NCI-H510A (cell line): ENCODE measurements at places on chromosomes 3 and 15.

- DNase-seq, result no peak
Observed at GRCh38 chr15:46088486-46089445, 453.9 kb downstream of the SQOR start.

DNA sequence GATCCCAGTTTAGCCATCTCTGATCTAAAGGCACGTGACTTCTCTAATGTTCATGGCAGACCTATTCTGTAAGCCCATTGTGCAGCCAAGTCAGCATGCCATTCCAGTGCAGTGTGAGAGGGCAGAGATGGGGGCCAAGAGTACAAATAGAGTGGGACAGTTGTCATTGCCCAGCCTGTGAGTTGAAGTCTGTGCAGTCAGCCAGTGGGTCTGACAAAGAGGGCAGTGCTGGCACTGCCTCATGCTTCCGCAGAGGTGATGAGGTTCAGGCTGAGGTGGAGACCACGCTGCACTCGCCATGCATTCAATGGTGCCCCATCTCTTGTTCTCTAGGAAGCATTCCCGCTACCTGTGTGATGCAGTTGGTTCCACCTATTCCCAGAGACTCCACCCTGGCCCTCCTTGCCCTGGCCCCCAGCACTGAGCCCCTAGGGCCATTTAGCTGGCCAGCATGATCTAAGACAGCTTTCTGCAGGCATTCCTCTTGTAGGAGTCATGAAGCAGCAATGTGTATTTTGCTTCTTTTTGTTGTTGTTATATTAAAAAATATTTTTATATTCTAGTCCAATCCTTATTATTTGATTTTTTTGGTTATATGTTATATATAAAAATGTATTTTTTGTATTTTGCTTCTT, 3.7 kb downstream of the MRAS start:
- DNase-seq, result no peak

DNA sequence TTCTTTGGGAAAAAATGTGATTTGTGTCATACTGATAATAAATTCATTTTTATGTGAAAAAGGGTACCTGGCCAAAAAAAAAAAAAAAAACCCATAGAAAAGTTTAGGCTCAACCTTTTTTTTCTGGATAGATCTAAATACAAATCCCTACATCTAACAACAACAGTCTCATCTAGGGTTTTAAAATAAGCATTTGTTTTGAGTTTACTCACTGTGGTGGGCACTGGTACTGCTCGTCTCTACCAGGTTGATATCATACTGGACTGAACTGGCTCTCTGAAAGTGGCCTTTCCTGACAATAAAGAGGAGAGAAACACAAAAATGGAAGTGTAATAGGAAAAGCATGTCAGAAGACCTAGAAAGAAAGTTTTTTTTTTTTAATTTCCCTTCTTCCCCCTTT, 52.0 kb downstream of the FBXO22 start:
- DNase-seq, result no peak

GRCh38 chr3:14922863-14923262, 24.5 kb upstream of the NR2C2 start:
- DNase-seq, result no peak

DNA sequence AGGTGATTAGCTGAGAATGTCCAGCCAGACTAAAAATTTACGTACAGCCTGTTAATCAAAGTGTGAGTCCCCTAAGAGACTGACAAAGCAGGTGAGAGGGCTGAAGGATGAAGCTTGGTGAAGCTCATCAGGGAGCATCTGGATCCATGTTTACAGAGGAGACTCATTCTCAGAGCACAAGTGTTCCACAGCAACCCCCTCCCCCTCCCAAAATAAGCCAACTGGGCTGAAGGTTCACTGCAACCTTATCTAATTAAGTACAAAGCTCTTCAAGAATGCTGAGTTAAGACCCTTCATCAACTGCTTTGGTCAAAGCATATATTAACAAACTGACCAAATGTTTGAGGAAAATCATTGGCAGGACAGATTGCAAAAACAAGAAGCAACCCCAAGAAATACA, 262.6 kb upstream of the ZNF385D start:
- no peak for DNase-seq

DNA sequence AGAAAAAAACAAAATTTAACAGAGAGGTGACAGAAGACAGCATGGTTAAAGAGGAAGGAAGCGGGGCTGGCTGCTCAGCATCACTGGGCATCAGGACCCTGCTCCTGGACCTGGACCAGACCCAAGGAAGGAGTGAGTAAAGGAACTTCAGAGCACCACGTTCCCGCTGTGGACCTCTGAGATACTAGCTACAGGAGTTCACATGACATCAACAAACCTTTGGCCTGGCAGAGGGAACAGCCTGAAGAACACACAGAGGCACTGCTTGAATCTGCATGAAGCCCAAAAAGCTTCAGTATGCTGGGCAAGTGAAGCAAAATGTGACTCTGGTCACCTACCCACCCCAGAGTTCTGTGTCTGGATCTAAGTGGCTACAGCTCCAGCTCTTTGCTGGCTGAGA, 38.1 kb downstream of the SLC2A2 start:
- DNase-seq, result no peak

GRCh38 chr15:94671858-94672532, 440.6 kb downstream of the MCTP2 start:
- DNase-seq, result no peak

DNA sequence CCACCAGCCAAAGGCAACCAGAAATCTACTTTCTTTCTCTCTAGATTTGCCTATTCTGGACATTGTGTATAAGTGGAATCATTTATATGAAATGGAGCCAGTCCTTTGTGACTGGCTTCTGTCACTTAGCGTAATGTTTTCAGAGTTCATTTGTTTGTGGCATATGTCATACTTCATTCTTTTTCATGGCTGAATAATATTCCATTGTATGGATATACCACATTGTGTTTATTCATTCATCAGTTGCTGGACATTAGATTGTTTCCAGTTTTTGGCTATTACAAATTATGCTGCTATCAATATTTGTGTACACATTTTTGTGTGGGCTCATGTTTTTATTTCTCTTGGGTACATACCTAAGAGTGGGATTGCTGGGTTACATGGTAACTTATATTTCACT, 139.2 kb upstream of the CTDSPL start:
- no peak for DNase-seq

DNA sequence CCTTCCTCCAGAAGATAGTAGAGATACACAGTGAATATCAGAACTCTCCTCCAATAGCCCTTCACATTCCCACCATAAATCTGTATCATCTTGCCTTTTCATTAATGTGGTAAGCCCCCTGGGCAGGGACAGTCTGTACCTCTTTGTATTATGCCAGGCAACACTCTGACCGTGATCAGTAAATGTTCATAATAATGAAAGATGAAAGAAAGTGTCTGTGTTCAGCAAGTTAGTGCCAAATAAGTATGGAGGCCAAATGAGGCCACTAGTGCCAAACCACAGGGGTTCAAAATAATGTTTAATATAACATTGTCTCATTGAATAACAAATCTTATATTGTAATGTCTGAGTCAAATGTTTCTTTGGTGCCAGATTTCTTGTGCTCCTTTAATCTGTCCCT, 104.3 kb downstream of the CMSS1 start:
- DNase-seq, result no peak

- no peak for DNase-seq
Observed at GRCh38 chr3:119098619-119099222, 47.2 kb upstream of the TEX55 start.

DNA sequence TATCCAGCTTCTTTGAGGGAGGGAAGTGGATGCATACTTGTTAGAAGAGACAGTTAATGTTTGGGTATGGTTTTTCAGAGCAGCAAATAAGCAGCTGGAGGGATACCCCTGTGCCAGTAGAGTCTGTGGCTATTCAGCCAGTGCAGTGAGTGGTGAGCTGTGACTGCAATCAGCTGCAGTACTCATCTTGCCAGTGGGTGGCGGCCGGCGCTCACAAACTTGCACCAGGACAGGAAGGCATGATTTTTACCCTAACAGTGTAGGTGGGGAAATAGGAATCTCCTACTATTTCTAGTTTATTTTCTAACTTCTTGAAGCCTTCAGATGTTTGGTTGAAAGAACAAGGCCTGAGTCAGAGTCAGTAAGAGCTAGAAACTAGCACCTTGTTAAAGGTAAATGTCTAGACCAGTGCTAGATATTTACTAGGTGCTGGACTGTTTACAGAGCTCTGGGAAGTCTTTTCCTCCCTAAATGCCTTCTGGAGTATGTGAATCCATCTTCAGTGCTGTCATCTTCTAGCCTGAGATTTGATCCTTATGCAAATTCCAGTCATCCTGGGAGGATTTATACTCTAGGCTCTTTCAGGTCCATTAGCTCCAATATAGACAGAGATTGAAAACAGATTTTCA, 23.6 kb downstream of the TIMP4 start:
- no peak for DNase-seq

- no peak for DNase-seq
Observed at GRCh38 chr3:23704298-23704697, 101.5 kb upstream of the UBE2E1 start.

DNA sequence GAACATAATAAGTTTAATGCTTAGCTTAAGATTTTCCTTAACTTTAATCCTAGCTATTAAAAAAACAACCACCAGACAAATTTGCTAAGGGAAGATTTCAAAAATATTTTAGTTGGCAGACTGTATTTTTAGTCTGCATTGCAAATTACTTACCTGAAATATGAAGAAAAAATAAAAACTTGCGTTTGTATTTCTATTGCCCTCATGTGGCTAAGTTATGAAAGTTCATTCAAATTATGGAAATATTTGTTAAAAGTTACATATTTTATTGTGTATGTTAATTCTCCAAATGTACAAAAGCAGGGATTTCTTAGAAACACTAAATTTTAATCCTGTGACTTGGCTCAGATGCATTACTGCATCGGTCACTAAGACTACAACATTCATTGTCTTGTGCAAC, 15.0 kb downstream of the GTF2A2 start:
- no peak for DNase-seq

DNA sequence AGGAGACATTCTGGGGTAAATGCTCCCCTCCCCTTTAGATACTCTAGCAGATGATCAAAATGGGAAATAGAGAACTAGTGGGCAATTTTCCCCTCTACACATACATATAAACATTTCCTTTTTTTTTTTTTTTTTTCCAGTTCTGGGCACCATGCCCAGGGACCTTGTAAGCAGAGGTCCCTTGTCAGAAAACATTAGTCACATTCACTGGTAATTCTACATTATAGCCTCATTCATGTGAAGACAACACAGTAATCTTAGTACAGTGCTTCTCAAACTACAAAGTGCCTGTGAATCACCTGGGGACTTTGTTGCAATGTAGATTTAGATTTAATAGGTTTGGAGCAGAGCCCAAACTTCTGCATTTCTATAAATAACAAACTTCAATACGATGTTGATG, 60.1 kb upstream of the ACTC1 start:
- DNase-seq, result no peak

DNA sequence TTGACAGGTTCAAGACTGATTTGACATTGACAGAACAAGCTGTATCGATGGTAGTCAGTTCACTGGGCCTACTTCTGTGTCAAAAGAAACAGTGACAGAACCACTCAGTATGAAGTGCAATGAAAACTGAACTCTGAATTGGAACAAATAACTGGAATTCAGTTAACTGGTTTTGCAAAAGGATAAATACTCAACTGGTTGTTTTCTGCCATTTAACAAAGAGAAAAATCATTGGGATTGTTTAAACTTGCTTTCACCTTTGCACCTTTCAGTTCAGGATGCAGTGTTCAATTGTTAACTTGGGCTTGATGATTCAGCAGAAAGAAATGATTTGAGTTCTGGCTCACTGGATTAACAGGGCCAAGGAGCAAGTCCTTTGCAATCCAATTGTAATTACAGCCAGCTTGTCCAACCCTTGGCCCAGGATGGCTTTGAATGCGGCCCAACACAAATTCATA, 4.9 kb downstream of the BTD start:
- DNase-seq, result no peak

- no peak for DNase-seq
Observed at GRCh38 chr3:13199006-13199776, 126.0 kb upstream of the IQSEC1 start.

GRCh38 chr15:85125056-85125661, 143.5 kb downstream of the PDE8A start:
- no peak for DNase-seq

DNA sequence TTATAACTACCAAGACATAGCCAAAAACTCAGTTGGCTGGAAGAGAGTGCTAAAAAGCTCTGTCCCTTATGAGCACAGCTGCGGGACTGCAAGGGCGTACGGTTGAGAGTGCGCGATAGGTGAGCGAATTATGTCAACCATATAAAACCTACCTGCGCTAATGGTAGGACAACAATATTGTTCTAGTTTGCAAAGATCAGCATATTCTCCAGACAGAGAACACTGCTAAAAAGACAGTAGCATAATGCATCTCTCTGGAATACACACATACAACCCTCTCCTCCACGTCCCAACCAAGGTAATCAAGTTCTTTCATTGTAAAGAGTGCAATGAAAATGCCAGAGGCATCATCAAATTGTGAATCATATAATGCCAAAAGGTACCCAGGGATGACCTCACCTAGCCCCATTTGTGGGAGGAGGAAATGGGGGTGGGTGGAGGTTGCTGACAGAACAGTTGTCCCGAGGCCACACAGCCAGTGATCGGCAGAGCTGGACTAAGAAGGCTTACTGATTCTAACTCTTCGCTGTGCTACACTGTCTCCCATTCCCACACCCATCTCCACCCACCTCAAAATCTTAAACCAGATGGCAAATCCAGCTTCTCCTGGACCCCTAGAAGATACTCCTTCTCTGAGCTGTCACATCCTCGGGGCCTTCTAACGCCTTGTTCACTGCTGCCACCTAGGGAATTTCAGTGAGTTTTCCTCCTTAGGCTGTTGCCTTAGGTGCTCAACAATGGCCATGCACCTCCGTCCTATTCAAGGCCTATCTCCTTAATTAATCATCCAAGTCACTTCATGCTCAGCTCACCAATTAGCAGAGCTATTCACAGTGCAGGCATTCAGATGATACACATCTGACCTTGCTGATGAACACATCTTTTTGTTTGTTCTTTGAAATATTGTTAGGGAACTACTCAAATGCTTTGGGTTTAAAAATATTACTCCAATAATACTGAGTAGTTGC, 60.7 kb downstream of the RPL22L1 start:
- peak; percentile 60 for DNase-seq

DNA sequence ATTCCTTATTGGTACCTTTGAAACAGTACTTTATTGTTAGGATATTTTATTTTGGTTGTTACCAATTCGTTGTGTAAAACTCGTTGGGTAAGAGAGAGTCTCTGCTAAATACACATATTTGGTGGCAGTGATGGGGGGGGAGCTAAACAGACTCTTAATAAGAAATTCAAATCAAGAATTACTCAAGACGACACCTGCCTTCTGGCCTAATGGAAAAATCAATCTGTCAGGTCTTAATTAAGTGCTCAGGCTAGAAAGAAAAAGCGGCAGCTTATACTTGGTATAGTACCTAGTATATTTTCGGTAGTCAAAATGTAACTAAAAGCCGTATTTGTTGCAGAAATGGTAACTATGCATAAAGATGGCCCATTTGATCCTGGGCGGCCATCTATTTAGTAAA, 18.2 kb downstream of the FOXP1 start:
- DNase-seq, result no peak
